ENCODE measurements at places on chromosomes 2 and 18. TPM values are rescaled to one million over a fixed set of nuclear protein-coding genes. Genes with fewer than 3 reads are reported as not detected.

Gene POTEF
- total RNA-seq, result not detected

Gene RTP5
- total RNA-seq, result not detected

DNA sequence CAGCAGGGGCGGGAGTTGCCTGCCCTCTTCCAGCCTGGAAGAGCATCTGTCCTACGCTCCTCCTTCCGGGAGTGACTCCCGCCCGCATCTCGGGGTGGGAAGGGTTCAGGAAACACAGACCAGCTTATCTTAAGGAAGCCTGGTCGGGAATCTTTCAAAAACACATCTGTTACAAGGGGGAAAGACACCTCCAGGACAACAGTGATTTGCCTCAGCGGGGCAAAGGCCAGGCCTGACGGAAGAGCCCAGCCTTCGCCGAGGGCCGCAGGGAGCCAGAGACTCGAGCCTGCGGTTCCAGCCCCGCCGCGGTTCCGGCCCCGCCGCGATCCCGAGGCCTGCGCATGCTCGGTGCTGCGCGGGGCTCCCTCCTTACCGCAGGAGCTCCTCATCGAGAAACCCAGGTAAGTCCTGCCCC lies 38.1 kb upstream of the TGIF1 start:
- DNase-seq, result peak; percentile 36

GRCh38 chr2:203690117-203690431 lies 16.4 kb upstream of the CD28 start:
- no peak for DNase-seq

DNA sequence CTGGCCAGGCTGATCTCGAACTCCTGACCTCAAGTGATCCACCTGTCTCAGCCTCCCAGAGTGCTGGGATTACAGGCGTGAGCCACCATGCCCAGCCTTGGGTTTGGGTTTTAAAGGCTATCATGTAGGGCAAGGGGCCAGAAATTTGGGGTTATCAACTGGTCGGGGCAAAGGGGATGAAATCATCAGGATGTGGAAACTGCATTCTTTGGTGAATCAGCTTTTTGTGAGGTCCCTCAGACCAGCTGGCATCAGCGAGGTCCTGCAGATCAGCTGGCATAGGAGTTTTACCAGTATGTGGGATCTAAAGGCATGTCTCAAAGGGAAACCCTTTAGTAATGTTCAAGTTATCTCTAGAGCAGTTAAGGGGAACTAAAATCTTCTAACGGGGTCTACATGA lies 6.4 kb upstream of the GEMIN6 start:
- DNase-seq, result peak; percentile 78

DNA sequence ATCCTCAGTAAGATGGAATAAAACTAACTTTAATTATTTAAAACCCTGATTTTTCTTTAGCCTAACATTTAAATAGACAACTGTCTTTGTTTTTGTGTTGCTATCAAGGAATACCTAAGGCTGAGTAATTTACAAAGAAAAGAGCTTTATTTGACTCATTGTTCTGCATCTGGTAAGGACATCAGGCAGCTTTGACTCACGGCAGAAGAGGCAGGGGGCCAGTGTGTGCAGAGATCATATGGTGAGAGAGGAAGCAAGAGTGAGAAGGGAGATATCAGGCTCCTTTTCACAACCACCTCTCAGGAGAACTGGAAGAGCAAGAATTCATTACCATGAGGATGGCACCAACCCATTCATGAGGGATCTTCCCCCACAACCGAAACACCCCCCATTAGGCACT lies 64.6 kb upstream of the TFPI start:
- no peak for DNase-seq

Gene ALK
- 0.12 TPM for total RNA-seq

DNA sequence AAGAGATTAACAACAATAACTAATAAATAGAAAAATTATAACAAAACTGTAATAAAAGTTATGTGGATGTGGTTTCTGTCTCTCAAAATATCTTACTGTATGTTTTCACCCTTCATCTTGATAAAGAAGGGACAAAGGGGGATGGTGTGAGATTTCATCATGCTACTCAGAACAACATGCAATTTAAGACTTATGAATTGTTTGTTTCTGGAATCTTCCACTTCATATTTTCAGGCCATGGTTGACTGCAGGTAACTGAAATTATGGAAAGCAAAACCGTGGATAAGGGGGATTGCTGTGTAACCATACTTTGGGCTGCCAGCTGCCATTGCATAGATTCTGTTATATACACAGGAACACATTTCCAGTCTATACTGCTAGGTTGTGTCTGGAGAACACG lies 45.6 kb downstream of the NEB start:
- no peak for DNase-seq

DNA sequence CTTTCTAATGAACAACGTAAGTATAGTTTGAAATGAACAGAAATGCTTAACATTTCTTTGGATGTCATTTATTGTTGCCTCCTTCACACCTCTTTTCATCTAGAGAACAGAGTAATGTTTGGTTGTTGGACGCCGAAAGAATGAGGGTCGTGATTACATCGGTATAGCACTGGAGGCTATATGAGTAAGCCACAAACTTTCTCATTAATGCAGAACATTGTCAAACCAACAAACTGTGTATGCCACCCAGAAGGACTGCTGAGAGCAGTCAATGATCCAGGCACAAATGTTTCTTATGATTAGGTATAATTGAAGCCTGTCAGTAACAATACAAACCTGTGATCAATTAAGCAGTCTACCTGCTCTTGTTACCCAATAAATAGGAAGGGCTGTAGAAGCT lies 1494.7 kb upstream of the NXPH2 start:
- DNase-seq, result no peak

DNA sequence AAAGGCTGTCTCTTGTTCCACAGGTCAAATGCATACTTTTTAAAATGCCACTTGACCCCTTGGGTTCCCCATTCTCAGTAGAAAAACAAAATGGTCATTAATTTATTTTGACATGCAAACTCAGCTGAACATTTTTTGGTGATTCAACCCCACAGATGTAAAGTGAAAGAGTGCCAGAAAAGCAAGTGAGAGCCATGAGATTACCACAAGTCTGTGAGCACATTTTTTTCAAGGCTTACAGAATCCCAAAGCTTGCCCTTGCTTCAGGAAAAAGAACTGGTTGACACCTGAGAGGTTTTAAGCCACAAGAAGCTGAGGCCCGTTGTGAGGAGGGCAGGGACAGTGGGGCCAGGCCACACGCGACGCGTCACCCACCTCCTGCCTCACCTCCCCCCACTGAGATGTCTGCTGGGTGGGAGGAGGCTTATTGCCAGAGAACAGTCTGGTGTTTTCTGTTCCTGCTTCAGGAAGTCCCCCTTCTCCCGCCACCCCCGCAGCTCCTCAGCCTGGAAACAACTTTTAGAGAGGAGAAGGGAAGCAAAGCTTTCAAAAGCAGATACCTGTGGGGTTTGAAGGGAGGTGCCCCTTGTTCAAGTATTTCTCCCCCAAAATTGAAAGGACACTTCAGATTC lies 70.4 kb upstream of the CYP1B1 start:
- DNase-seq, result peak; percentile 95

GRCh38 chr2:48693645-48694044 lies 61.9 kb downstream of the LHCGR start:
- no peak for DNase-seq

GRCh38 chr2:196247114-196247975 lies 76.0 kb upstream of the STK17B start:
- no peak for DNase-seq

Gene ZSWIM2
- not detected for total RNA-seq

DNA sequence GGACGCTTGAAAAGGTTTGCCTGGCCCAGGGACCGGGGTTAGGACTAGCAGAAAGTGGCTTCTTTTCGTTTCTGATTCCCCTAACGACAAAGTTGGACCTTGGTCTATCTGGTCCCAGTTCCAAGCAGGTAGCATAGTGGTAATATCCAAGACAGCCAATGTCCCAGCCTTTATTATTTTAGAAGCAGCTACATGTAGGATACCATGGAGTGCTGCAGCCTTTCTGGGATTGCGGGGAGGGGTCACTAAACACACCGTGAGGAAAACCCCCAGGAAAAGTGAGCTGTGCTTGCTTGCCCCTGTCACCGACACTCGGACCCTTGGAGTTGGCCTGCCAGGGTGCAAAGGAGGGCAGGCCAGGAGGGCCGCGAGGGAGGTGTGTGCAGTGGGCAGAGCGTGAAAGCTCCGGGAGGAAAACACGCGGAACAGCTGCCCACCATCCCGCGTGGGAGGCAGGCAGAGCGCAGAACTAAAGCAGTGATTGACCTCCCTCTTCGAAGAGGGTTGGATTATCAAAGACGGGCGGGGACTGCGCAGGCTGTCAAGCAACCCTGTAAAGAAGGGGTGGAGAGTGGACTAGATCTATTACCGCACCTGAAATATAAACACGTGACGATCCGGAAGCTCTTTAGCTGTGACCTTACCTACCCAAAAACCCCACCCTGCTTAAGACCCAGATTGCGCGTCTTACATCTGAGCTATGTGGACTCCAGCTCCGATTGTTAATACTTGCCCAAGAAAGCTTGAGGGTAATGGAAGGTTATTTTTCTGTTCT lies 624 bp upstream of the MAP4K3 start:
- DNase-seq, result peak; percentile 40

GRCh38 chr2:206642075-206643025 lies at the start of gene FAM237A:
FAM237A (plus strand) TSS chr2:206642487; CDS start chr2:206644237, 1,750 bp downstream.
- peak; percentile 59 for DNase-seq

Gene RBMS1
- total RNA-seq, result 82.7 TPM
